Activated CD8-positive, alpha-beta T cell treated with anti-CD3 and anti-CD28 coated beads for 36 hours (primary cell): ENCODE measurements at places on chromosomes 11 and 22. TPM values are rescaled to one million over a fixed set of nuclear protein-coding genes. Genes with fewer than 3 reads are reported as not detected.

The MAPK8IP1 gene
- 1.8 TPM for total RNA-seq

The SHANK2 gene
- total RNA-seq, result not detected

The KBTBD4 gene
- total RNA-seq, result 16.3 TPM

- DNase-seq, result peak; percentile 33
These were observed 816 bp upstream of the PLEKHA7 start for GRCh38 chr11:17014833-17015626.

DNA sequence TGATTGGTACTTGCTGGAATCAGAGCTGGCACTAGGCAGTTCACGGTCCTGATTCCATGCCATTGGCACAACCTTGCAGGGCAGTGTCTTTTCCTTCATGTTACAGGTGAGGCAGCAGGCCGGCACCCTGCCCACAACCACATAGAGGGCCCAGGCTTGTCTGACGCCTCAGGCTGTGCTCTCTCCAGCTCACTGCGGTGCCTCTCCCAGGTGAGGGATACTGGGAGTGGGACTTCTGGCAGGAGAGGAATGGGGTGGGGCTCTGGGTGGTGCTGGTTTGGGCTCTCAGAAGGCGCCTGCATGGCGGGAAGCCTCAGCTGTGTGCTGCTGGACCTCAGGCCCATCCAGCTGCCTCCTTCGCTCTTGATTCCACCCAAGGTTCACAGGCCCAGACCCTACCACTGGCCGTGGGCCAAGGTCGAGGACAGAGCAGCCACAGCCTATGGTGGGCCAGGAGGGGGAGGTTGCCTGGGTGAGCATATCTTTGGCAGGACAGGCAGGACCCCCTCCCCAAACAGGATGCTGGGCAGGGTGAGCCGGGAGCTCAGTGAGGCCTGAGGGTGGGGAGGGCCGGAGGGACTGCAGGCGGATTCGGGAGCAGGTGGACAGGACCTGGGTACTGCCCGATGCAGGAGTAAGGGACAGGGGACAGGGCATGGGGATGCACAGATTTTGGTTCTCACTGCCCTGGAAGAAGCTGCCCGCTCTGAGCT is 7.0 kb upstream of the MPPED1 start:
- no peak for DNase-seq

DNA sequence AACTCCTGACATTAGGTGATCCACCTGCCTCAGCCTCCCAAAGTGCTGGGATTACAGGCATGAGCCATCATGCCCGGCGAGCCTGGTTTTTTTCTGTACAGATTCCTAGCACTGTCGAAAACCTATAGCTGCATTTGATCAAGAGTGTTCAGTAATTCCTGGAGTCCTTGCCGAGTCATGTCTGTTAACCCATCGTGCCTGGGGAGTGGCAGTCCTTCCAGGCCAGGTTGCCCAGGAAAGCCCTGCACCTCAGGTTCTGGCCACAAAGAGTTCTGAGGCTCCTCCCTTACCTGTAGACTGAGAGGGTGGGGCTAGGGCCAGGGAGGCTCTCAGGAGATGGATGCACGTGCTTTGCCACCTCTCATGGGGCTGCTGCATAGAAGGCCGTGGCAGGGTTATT is 17.0 kb downstream of the YDJC start:
- DNase-seq, result no peak

The PDE2A gene
- 0.72 TPM for total RNA-seq

- DNase-seq, result no peak
These were observed 1406.1 kb upstream of the TENM4 start for GRCh38 chr11:80846979-80847378.

The FGF3 gene
- not detected for total RNA-seq

GRCh38 chr11:111836721-111837120 is 34.7 kb downstream of the ALG9 start:
- no peak for DNase-seq

GRCh38 chr11:6232899-6233298 is 1.5 kb downstream of the FHIP1B start:
- no peak for DNase-seq

GRCh38 chr22:44885806-44886360 is 123.9 kb downstream of the PHF21B start:
- DNase-seq, result no peak

GRCh38 chr11:112050721-112051120 is 23.1 kb downstream of the PIH1D2 start:
- no peak for DNase-seq

GRCh38 chr22:27273853-27274252 is 527.7 kb downstream of the MN1 start:
- no peak for DNase-seq

- DNase-seq, result no peak
These were observed 1458.6 kb upstream of the TENM4 start for GRCh38 chr11:80899381-80899780.

- no peak for DNase-seq
These were observed 20.6 kb downstream of the POLR3H start for GRCh38 chr22:41523464-41524221.

GRCh38 chr22:48635816-48636215 is 1191.9 kb downstream of the BRD1 start:
- DNase-seq, result peak; percentile 7

GRCh38 chr11:59292611-59293010 is 66.1 kb upstream of the OR5AN1 start:
- DNase-seq, result no peak

The OTOG gene
- not detected for total RNA-seq

- no peak for DNase-seq
These were observed 177.3 kb downstream of the ADAMTS15 start for GRCh38 chr11:130625578-130626306.

DNA sequence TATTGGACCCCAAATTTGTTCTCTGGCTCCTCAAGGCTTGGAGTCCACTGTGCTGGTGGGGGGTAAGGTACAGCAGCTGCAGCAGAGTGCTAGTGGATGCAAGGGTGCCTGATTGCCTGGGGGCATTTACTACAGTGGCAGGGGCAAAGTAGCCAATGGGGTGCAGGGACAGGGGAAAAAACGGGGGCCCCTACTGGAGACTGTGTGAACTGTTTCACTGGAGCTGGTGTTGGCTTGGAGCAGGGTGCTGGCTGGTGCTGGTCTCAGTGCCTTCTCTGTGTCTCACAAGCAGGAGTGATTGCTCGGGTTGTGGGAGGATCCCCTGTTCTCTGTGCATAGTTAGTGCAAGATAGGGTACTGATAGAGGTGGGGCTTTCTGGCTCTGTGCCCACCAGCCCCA is 935.9 kb downstream of the JRKL start:
- DNase-seq, result no peak

The GRAP2 gene
- total RNA-seq, result 86.8 TPM

The SIK2 gene
- total RNA-seq, result 8.0 TPM

The P2RY6 gene
- not detected for total RNA-seq

- no peak for DNase-seq
These were observed 148.6 kb downstream of the OPCML start for GRCh38 chr11:133383689-133384088.

- DNase-seq, result no peak
These were observed 133.6 kb downstream of the SHANK2 start for GRCh38 chr11:71118671-71119250.

The RCE1 gene
- 22.1 TPM for total RNA-seq

The GSTT2 gene
- not detected for total RNA-seq

The C11orf97 gene
- total RNA-seq, result not detected

The INPP5J gene
- 0.09 TPM for total RNA-seq

- no peak for DNase-seq
These were observed 46.5 kb upstream of the CCND1 start for GRCh38 chr11:69594481-69594880.

The RTN4R gene
- total RNA-seq, result 2.8 TPM

The OR8D1 gene
- total RNA-seq, result not detected

DNA sequence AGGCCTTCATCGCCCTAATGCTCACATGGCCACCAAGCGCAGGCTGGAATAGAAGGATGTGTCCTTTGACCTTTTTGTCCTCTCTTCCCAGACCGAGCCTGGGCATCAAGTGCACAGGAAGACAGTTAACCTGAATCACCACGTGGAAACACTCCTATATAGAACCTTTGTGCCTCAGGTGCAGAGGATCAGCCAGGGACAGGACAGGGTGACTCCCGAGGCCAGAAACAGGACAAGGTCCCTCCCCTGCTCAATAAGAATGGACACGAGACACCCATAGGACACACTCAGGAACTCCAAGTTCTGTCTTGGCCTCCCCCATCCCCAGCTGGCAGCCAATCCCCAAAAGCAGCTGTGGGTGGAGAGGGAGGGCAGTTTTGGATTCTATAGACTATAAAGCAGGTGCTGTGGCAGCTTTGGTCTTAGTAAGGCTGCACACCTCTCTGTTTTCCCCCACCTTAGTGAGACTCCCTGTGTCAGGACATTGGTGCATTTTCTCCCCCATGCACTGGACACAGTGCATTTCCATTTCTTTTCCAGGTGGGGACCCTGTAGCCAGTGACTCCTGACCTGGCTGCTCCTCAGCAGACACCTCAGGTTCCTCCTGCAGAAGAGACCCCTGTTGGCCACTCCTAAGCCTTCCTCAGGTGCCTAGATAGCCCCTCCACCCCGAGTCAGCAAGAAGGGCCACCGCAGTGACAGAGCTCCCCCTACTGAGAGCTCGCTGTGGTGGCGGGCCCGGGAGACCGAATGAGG is 43.6 kb upstream of the POU2AF1 start:
- DNase-seq, result peak; percentile 75

DNA sequence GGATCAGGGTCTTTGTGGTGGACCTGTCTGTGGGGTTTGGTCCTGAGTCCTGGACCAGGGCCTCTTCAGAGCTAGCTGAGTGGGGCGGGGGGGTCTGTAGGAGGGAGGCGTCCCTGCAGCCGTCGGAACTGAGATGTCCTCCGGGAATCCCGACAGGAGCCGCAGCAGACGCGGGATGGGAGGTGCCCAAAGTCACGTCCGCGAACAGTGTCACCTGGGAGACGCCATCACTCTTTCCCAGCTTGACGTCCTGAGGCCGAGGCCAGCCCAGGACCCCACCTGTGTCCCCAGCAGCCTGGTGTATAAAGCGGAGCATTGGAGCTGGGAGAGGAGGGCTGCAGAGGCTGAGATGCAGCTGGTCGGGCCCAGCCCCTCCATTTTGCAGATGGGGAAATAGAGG is 1234.7 kb downstream of the BRD1 start:
- DNase-seq, result no peak

GRCh38 chr22:25159028-25159427 is 40.6 kb upstream of the CRYBB3 start:
- no peak for DNase-seq

The EMID1 gene
- 0.14 TPM for total RNA-seq

DNA sequence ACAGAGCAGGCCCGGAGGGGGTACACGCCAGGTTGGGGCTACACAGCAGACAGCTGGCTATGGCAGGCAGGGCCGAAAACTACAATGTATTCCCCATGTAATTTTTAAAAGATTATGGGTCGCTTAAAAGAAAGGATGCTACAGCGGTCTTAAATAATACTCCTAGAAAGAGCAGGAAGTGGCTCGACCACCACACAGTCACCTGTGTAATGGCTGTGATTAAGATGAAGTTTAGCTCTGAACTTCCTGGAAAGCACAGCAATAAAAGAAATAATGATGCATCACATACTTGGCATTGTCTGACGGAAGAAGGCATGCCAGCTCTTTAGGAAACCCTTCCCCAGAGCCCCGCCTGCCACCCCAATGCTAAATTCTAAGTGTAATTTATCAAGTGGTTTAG is 32.6 kb downstream of the WNT11 start:
- DNase-seq, result peak; percentile 26

The OR6X1 gene
- not detected for total RNA-seq

The NRIP3 gene
- 1.1 TPM for total RNA-seq

GRCh38 chr11:7538031-7538430 is 24.2 kb downstream of the PPFIBP2 start:
- DNase-seq, result peak; percentile 58
